NCI-H1105 treated with DMSO at 0.1 percent for 48 hours (cell line): ENCODE measurements at places on chromosomes 16 and 17.

DNA sequence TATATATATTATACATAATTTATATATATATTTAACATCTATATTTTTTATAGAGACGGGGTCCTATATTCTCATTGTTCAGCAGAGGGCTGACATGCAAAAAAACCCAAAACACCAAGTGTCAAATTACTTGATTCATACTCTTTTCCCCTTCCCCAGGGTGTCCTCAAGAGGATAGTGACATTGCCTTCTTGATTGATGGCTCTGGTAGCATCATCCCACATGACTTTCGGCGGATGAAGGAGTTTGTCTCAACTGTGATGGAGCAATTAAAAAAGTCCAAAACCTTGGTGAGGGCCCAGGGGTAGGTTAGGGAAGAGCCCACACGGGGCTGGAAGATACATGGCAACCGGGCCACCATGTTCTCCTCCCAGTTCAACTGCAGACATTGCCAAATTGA lies 11.0 kb downstream of the ITGAM start:
- no peak for DNase-seq

DNA sequence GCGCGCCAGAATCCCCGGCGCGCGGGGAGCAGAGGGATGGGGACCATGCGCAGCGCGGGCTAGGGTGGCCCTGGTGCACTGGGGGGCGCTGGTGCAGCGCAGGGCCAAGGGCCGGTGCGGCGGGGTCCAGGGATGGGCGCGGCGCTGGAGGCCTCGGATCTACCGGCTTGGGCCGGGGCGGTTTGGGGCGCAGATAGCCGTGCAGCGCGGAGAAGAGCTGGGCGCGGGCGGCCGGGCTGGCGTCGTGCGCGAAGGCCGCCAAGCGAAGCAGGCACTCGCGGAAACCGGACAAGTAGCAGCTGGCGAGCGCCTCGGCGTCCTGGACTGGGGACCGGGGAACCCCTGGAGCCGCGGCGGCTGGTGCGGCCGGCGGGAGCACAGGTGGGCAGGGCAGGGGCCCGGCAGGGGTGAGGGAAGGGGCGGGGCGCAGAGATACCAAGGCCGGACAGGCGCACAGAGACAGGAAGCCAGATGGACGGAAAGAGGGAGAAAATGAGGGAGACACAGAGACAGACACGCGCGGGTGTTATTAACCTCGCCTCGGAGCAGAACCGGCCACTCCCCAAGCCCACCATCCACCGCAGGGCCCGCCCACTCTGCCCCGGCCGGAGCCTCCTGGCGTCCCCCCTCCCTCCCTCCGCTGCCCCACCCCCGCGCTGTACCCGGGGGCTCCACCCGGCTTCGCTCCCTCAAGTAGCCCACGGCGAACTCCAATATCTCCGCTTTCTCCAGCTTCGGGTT lies 2.1 kb downstream of the HES7 start:
- DNase-seq = peak; percentile 48

- peak; percentile 92 for DNase-seq
Measured at GRCh38 chr17:40072040-40072734, 9.4 kb downstream of the THRA start.

- DNase-seq = no peak
Measured at GRCh38 chr16:64168371-64168770, 953.5 kb downstream of the CDH11 start.

DNA sequence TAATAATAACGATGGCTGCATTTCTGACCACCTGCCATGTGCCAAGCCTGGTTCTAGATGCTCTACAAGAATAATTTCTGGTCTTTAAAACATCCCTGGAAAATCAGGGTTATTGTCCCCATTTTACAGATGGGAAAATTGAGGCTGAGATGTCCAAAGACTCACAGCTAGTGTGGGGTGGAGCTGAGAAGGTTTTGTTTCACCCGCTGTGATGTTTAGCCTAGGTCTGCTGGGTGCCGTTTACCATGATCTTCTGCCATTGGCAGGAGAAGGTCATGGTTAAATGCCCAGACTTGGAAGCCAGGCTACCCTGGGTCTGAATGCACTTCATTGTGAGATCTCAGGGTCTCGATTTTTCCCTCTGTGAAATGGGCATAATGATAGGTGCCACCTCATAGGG lies 159.1 kb upstream of the PLCG2 start:
- DNase-seq = no peak

DNA sequence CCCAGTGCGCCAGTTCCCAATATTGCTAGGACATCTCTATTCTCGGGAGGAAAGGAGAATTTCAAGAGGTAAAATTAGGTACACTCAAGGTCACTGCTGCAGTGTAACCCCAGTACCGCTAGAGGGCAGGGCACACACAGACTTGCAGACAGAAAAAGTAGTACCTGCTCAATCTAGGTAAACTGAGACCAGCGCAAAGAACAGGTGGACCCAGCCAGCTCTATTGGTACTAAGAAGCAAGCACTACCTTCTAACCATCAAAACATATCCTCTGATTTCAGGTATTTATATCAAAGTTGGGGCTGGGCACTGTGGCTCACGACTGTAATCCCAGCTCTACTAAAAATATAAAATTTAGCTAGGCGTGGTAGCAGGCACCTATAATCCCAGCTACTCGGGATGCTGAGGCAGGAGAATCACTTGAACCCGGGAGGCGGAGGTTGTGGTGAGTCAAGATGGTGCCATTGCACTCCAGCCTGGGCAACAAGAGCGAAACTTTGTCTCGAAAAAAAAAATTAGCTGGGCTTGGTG lies 3.6 kb upstream of the WDR81 start:
- DNase-seq = peak; percentile 18

DNA sequence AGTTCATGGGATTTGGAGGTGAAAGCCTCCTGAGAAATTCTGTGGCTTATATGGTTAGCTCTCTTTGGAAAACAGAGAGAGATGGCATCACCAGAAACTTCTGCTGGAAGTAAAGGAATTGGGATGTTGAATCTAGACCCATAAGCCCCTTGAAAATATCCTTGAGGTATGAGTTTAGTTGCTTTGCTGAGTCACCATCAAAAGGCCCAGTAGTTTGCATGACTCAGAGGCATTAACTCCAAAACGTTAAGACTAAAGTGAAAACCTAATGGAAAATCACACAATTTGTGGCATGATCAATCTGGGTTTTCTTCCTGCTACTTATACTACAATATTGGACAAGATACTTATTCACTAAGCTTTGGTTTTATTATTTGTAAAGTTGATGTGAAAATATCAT lies 349.2 kb upstream of the SALL1 start:
- DNase-seq = no peak

DNA sequence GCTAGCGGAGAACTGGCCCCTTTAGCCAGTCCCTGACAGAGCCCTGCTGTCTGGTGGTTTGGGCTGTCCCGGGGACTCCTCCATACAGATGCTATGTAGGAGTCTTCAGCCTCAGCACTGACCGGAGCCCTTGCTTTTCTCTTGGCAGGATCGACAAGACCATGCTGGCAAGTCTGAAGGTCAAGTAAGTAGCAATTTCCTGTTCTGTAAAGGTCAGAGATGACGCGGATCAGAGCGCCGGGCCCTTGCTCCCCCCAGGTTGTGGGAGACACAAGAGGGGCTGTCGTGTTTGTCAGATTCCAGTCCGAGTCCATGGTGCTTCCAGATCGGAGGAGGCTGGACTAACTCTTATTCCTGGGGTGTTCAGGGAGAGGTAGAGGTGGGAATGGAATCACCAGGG lies 4.1 kb downstream of the RAP1GAP2 start:
- DNase-seq = no peak

DNA sequence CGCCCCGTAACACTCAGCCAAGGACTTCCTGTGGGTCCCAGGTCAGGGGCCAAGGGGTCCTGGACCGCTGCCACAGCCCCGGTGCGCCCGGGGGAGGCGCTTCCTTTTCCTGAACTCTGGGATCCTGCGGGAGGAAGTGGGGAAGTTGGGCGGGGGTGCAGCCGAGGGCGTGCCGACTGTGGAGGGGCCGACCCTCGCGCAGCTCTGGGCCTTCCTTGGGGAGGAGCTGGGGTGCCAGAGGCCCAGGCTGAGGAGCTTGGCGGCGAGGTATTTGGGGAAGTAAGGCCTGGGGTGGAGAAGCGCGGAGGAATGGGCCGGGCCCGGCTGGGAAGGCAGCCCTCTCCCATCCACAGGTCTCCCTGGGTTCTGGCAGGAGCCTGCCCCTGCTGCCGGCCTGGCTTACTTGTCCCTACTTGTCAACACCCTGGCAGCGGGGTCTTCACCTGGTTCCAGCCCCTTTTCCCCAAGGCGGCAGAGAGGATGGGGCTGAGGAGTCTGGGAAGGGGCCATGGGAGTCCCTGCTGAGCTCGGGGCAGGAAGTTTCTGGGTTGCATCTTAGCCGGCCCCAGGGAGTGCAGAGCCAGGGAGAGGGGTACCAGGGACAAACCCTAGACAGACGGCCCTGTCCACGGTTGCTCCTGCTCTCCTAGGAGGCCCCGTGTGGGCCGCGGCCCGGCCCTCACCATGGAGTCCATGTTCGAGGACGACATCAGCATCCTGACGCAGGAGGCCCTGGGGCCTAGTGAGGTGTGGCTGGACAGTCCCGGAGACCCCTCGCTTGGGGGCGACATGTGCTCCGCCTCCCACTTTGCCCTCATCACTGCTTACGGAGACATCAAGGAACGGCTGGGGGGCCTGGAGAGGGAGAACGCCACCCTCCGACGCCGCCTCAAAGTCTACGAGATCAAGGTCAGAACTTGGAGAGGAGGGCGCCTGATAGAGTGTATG lies 1.7 kb downstream of the TBKBP1 start:
- DNase-seq = no peak

DNA sequence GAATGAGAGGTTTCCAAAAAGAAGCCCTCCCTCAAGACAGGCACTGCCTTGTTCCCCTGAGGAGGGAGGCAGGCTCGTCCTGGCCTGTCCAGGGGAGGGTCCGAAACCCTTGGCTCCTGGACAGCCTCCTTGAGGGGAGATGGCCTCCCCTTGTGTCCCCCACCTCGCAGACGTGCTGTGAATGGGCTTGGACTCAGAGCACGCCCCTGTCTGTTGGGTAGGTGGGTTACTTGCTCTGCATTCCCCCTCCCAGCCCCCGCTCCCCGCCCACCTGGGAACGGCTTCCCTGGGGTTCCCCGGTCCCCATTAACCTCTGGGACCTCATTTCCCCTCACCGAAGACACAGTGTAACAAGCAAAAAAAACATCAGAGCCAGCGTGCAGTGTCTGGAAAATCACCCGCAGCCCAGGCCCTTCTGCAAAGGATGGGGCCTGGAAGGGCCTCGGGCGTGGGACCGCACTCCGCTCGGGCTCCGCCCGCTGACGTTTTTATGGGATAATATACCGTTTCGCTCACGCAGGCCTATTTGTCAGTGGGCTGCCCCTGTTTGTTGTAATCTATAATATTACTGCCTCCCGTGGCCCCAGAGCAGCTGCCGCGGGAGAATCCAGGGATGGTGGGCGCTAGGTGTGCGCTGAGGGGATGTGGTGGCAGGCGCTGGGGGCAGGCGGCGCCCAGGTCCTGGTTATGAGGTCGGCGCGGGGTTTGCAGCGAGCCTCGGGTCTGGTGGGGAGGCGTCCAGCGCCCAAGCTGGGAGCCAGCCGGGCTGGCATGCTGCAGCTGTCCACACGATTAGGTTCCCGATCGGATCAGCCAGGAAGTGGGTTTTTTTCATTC lies 11.1 kb downstream of the BAHCC1 start:
- DNase-seq = no peak

DNA sequence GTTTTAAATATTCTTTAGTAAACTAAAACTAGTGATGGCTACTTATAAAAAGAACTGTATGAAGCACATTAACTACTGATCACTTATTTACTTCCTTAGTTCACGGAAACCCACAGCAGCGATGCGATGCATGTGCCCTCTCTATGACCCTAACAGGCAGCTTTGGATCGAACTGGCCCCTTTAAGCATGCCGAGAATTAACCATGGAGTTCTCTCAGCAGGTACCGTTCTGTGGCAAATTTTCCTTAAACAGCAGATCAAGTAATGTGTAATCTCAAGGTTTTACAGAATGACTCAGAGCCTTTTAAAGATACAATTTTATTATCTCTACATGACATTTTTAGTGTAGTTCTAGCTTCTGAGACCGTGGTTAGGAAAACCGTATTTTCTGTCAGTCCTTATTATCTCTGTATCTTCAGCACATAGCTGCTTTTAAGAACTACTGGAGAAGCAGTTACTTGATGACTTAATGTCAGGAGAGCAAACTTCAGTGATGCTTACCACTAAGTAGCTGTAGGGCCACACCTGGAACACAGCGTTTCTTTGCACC lies 43.0 kb downstream of the GAN start:
- DNase-seq = no peak

DNA sequence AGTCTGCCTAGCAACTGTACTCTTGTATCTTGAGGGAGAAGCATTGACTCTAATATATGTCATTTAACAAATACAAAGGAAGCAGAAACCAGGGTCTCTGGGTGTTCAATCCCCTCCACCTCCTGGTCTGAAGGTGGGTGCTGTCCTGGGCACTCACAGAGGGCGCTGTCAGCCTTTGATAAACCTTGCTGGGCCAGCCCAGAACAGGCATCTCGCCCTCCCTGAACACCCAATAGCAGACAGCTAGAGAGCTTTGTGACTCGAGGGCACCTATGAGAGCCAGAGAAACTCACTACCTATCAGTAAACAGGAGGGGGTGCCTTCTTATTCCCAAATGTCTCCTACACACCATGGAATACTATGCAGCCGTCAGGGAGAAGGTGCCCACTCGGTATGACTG lies 6.4 kb upstream of the PIPOX start:
- no peak for DNase-seq

- no peak for DNase-seq
Measured at GRCh38 chr17:691423-691822, 23.2 kb downstream of the VPS53 start.

- DNase-seq = no peak
Measured at GRCh38 chr17:72978593-72979218, 113.8 kb downstream of the SLC39A11 start.

- no peak for DNase-seq
Measured at GRCh38 chr17:7083592-7083991, 3.5 kb upstream of the CLEC10A start.

GRCh38 chr16:72905581-72905980 lies 142.3 kb downstream of the ZFHX3 start:
- DNase-seq = no peak

DNA sequence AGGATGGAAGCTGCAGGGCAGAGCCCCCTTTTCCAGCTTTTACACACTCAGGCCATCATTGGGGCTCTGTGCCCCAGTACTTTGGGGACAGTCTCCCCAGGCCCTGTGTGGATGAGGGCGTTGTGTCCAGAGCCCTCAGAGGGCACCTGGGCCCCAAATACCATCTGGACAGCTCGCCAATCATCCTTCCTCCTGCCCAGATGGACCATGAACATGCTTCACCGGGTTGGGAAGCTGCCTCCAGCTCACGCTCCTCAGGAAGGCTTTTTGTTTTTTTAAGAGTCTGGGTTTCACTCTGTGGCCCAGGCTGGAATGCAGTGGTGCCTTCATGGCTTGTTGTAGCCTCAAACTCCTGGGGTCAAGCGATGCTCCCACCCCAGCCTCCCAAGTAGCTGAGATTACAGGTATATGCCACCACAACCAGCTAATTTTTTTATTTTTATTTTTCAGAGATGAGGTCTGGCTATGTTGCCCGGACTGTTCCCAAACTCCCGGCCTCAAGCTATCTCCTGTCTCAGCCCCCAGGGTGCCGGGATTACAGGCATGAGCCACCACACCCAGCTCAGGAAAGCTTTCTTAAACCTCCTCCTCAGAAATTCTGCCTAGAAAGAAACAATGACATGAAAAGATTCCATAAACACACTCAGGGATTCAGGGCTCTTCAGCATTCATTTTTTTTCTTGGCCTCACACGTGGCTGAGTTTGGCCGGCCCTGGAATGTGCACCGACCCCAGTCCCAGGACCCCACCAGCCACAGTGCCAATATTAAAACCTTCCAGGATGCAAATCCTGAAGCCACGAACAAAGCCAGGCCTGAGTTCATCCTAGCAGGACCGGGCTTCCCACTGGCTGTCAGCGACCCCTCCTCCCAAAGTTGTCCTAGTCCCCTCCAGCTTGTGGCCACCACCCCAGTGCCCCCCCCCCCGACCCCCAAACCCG lies 27.4 kb upstream of the ZNF423 start:
- DNase-seq = no peak
